Amniotic stem cell (primary cell): ENCODE measurements at places on chromosomes 4 and X.

GRCh38 chr4:7186031-7186430 lies 6.3 kb upstream of the SORCS2 start:
- DNase-seq, result no peak

DNA sequence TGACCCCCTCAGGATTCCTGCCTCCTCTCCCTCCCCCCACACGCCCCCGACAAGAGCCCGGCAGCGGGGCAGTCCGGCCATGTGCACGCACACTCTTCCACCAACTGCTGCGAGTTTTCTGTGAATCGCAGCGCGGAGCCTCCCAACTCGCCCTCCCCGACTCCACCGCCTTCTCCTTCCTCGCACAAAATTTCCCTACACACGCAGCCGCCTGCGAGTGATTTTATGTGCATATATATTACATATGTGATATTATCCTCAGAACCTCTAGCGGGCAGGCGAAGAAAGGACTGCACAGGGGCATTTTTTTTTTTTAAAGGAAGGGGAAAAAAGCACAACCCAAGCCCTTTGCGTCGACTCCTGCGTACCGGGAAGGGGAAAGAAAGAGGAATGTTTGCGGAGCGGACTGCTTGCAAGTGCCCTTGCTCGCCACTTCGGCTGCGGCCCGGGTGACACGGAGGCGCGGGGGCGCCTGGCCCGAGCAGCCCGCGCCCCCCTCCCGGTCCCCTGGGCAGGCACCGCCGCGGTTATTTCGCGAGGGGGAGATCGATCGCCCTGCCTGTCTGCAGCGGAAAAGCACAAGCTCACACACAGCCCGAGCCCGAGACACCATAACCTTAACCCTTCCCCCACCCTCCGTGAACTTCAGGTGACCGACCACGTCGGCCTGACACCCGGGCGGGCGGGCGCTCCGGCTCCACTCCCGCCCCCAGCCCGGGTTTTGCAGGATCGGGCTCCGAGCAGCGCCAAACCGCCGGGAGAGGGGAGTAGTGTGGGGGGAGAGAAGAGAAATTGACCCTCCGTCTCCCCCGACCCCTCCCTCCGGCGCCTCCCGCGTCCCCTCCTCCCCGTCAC lies 2.3 kb downstream of the ZNF827 start:
- DNase-seq, result peak; percentile 58

DNA sequence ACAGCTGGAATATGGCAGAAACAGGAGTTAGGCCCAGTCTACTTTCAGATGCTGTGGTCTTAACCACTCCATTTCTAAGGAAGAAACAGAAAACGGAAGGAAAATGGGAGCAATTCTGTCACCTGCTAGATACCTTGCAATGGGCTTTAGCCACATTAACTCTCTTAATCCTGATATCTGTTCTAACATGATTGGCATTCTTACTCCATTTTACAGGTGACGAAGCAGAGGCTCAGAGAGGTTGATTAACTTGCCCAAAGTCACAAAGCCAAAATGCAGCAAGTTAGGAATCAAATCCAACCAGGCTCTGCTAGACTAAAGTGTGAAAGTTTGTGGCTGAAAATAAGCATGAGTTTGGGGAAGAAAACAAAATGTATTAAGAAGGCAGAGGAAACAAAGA lies 196.9 kb downstream of the MAML3 start:
- no peak for DNase-seq

- no peak for DNase-seq
These were observed 92.1 kb upstream of the SOD3 start for GRCh38 chr4:24703298-24703697.

DNA sequence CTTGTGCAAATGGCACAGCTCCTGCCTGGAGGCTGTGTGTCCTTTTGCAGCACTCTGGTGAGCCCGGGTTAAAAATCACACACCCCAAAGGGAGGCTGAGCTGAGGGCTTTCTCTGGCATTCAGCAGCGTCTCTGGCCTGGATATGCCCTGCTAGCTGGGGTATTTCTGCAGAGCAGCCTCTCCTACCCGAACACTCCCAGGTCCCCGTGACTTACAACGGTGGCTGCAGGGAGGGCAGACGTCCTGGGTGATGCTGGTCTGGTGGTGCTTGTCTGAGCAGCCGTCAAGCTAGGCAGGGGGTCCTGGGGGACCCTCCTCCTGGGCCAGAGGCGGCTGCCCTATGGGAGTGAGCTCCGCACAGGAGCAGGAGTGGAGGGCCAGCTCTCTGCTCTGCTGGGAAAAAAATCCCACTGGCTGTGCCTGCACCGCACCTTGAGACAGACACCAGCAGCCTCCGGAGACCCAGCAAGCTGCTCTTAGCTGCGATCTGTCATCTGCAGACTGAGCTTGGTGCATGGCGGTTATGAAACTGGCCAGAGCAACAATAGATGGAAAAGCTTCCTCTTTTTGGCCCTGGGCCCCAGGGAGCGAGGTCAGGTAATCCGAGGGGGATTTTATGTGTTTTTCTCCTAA lies 41.3 kb upstream of the ASMTL start:
- DNase-seq, result no peak

- DNase-seq, result no peak
These were observed 262.8 kb downstream of the DKK2 start for GRCh38 chr4:106773076-106773905.

DNA sequence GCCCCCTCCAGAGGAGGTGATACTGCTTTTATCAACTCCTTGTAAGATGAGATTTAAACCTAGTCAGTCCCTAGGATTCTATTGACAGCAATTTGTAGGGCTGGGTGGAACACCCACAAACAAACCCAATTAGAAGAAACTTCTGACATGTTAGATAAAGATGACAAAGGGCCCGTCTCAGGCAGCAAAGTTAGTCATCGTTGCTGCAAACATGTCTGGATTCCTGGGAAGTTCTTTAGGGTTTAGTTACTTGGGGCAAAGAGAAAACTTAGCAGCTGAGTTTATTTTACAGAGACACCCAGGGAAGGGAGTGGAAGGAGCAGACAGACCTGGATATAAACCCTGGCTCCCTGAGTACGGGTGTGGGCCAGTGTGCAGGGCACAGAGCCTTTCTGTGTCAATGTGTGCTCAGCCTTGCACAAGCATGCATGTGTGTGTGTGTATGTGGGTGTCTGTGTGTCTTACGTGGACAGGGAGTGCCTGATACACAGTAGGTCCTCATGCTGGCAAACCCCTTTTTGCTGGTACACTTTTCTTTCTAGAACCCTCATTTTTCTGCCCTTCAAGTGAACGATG lies 130.0 kb upstream of the STX18 start:
- no peak for DNase-seq

- DNase-seq, result no peak
These were observed 42.0 kb downstream of the MFAP3L start for GRCh38 chr4:169984173-169984572.

DNA sequence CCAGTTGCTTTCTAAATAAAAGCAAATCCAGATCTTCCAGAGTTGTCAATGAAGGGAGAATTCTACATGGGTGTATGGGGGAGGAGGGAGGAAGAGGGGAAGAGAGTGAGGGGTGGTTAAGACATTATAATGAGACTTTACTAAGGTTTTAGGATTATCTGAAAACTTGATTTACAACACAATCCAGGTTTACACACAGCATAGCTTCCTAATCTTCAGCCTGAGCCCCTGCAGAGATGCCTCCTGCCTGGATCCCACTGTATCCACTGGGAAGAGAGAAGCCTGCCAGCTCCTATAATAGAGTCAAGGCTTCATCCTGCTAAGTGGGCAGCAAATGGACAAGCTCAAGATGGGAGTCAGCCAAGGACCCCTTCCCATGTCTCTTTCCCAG lies 85.6 kb upstream of the KIT start:
- no peak for DNase-seq
